ENCODE measurements at places on chromosomes 7 and 10. TPM values are rescaled to one million over a fixed set of nuclear protein-coding genes. Genes with fewer than 3 reads are reported as not detected.

GRCh38 chr7:129993275-129993674 lies 40.5 kb upstream of the UBE2H start:
- no peaks in the 10 kb centered on the region for H3K27me3 ChIP-seq
- no peak for DNase-seq
- H3K36me3 ChIP-seq: no peaks in the 10 kb centered on the region
- H3K27ac ChIP-seq: no peak overlapping the region

GRCh38 chr7:132782777-132783640 lies 206.7 kb upstream of the PLXNA4 start:
- H3K4me1 ChIP-seq: peaks cover 10% of the 10 kb centered on the region
- no peak overlapping the region for H3K4me3 ChIP-seq
- no peak for DNase-seq
- H3K27ac ChIP-seq: no peak overlapping the region
- no peaks in the 10 kb centered on the region for H3K36me3 ChIP-seq

The JAKMIP3 gene
- total RNA-seq: 6.4 TPM

DNA sequence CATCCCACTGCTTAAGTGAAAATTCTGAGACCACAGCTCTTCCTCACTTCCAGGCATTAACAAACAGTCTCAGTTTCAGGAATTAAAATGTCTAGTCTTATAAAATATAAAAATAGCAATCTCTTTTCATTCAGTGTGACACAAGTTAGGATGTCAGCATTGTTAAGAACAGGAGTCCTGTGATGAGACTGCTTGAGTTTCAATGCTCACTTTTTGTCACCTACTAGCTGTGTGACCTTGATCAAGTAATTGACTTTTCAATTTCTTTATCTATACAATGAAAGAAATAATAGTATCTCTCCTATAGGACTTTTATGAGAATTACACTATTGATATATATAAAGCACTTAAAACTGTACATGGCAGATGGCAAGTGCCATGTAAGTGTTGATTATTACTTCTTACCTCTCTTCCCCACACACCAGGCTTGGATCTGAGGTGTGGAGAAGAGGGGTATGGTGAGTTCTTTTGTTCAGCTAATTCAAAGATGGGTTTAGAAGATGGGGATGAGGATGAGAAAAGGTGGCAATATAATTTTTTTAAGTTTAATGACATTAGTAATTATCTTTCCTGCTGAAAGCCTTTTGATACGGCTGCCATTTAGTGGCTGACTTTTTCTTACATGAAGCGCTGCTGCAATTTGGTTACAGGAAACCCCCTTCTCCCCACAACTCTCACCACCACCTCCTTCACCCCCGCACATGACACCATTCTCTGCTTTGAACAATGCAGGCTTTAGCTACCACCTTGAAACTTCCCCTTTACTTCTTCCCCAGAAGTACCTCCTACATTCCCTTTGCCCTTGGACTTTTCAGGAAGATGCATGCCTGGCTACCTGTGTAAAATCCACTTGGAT lies 20.8 kb upstream of the HYAL4 start:
- DNase-seq: no peak
- peaks cover 4% of the 10 kb centered on the region for H3K4me1 ChIP-seq
- no peaks in the 10 kb centered on the region for H3K27me3 ChIP-seq
- H3K36me3 ChIP-seq: no peaks in the 10 kb centered on the region
- no peak overlapping the region for H3K4me3 ChIP-seq

- H3K27ac ChIP-seq: no peak overlapping the region
- no peaks in the 10 kb centered on the region for H3K36me3 ChIP-seq
- no peak overlapping the region for H3K4me3 ChIP-seq
- DNase-seq: no peak
- H3K4me1 ChIP-seq: no peaks in the 10 kb centered on the region
- no peaks in the 10 kb centered on the region for H3K27me3 ChIP-seq
Measured at GRCh38 chr10:133247681-133248333, 10.2 kb downstream of the VENTX start.

DNA sequence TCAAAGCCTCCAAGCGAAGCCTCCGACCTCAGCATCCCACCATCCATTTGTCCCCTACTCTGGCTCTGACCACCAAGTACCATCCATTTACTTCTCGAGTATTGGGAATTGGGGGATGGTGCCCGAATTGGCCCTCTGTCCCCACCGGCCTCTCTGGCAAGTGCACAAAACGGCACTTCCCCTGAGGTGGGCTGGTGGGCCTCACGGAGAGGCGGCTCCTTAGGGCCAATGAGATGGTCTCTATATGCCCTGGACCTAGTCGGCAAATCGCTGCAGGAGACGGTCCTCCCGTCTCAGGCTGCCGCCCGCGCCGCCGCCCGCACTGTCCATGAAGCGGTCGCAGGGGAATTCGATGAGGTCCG lies 2.8 kb downstream of the TRIL start:
- no peak for DNase-seq
- H3K36me3 ChIP-seq: no peaks in the 10 kb centered on the region
- peaks cover 28% of the 10 kb centered on the region for H3K27me3 ChIP-seq
- no peaks in the 10 kb centered on the region for H3K4me1 ChIP-seq

The CREB3L2 gene
- 80.2 TPM for total RNA-seq
